HAP-1 (cell line): ENCODE measurements at places on chromosomes 11 and 22.
A peak's percentile ranks its signal among the peaks of the same experiment; 100 is the strongest.

- DNase-seq, result no peak
These were observed 30.0 kb upstream of the SEZ6L start for GRCh38 chr22:26139310-26139709.

- DNase-seq, result no peak
These were observed 73.8 kb upstream of the GAL start for GRCh38 chr11:68610452-68611116.

- no peak for DNase-seq
These were observed 2.7 kb upstream of the CD44 start for GRCh38 chr11:35136311-35136710.

DNA sequence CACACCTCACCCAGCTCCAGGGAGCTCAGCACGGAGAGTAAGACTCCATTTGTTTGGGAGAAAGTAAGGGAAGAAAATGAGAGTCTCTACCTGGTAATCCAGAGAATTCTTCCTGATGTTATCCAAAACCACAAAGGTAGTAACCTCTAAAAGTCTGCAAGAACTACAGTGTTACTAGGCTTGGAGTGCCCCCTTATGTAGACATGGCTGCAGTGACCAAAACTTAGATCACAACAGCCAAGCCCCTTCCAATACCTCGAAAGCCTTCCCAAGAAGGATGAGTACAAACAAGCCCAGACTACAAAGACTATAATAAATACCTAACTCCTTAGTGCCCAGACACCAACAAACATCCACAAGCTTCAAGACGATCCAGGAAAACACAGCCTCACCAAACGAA is 4.9 kb downstream of the UBE2L6 start:
- DNase-seq, result no peak

GRCh38 chr11:126949066-126949891 is 51.3 kb downstream of the KIRREL3 start:
- DNase-seq, result no peak

GRCh38 chr22:42993651-42994275 is 21.2 kb downstream of the PACSIN2 start:
- DNase-seq, result no peak

DNA sequence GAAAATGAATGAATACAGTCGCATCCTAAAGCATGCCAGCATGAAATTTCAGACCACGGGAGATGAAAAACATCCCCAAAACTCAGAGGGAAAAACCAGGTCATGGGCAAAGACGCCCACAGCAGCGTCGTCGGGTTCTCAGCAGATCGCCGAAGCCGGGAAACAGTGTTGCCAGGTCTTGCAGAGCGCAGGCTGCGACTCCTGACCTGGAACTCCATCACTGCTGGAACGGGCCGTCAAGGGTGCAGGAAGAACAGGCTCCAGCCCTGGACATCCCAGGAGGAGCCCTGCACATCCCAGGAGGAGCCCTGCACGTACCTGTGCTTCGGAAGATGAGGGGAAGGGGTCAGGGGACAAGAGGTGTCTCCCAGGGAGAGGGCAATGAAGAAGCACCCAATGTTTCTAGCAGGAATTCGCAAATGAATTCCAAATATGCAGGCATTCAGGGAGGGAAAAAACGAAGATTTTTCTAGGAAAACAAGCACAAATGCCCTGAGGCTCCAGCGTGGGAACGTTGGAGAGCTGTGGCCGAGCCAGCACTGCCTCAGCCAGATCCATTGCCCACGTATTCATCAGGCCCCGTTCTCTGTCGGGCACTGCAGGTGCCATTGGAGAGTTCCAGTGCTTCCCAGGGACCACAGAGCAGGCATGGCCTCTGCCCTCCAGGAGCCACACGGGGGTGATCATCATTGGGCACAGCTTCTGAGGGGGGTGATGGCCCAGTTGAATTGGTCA is 1110.4 kb downstream of the BRD1 start:
- no peak for DNase-seq

DNA sequence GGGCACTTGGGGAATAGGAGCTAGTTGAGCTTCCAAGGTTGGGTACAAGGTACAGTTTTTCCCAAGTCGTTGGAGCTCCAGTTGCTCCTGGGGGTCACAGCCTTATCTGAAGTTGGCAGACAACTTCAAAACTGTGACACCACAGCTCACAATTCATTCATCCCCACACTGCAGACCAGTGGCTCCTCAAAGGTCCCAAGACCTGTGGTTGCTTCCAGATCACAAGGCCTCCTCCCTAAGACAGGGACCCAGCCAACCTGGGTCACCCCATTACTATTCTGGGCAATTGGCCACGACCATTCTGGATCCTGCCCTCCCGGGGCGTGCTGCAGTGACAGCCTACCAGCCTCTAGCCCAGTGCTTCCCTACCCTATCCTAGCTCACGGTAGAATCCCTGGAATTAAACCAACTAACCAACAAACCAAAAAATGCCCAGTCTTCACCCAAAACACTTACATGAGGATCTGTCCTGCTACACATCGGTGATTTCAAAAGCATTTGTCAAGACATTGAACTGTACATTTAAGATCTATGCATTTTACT is 862 bp upstream of the PDXP start:
- DNase-seq, result no peak

- no peak for DNase-seq
These were observed at the start of gene IRAG1 for GRCh38 chr11:10693509-10694081. IRAG1 (minus strand) TSS chr11:10693755; CDS start chr11:10693602, 153 bp downstream.

- no peak for DNase-seq
These were observed 33.6 kb downstream of the OSBP start for GRCh38 chr11:59582006-59582405.

GRCh38 chr22:25111579-25112517 is 87.8 kb upstream of the CRYBB3 start:
- DNase-seq, result peak; percentile 52

GRCh38 chr11:63940786-63941185 is 2.0 kb downstream of the NAA40 start:
- DNase-seq, result no peak

- no peak for DNase-seq
These were observed 53.4 kb upstream of the PARVG start for GRCh38 chr22:44127356-44127755.

DNA sequence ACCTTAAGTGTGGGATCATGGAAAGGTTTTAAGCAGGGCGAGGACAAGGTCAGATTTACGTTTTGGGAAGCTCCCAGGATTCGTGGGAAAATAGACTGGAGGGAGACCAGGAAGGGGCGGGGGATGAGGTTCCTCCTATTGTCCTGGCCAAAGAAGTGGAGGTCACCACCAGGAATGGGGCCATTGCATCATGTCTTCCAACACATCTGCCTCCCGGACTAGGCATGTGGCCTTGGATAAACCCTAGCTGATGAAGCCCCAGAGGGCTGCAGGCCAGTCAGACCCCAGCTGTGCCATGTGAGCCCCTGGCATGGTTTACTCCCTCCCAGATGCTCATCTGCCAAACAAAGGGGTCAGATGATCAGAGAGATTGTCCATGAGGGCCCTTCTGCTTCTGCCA is 11.5 kb upstream of the YWHAH start:
- no peak for DNase-seq

GRCh38 chr11:76327202-76327601 is 53.7 kb downstream of the THAP12 start:
- no peak for DNase-seq

DNA sequence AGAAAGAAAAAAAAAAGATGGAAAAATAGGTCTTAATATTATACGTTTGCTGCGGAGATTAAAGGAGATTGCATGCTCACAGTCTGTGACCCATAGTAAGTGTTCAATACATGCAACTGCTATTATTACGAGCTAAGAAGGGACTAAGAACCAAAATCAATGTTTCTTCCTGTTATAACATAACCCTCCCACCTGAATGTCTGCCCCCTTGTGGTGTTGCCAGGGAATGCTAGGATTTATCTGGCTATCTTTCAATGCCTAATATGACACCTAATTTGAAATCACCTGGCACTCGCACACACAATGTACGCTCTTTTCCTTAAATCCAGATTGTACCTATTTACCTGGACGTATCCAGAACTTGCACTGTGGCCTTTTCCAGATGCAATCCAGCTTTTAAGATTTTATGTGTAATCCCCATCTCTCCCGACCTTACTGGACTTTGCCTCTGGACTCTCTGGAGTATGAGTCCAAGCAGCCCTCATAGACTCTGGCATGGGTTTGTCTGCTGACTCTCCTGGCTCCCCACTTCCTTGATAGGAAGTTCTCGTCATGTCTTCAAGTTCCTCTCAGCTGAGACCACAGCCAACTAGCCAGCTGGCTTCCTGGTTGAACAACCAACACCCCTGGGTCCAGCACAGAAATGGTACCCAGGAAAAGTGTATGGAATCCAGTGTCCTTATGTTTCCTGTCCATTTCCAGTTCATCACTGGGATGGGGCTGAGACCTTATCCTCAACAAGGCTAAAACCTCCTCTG is 151.5 kb downstream of the CCDC34 start:
- DNase-seq, result no peak

DNA sequence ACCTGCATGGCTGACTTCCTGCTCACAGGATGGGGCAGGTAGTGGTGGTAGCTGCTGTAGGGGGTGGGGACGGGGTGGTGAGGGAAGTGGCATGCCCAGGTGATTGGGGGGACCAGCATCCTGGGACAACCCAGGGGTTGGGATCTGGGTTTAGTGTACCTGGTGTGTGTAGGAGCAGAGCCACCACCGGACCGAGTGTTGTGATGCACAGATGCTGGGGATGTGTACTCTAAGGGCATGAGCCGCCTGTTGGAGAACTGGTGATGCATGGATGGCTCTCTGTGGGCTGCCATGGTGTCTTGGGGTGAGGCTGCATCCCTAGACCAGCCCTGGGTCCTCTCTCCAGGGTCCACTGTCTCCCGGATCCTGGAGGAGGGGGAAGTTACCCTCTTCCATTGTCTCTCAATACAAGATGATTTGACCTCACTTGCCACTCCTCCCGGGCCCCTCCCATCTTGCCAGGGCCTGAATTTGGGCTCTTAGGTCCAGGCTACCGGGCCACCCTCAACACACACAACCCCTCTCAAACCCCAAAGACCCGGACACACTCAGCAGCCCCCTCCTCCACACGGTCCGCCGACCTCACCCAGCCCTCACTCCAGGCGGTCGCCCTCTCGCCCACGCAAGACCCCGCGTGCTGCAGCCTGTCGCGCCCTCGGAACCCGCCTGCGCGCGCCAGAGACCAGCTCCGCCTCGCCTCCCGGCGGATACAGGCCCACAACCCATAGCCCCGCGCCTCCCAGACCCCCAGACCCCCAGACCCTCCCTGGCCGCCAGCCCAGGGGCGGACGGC is 619 bp downstream of the LRRC75B start:
- peak; percentile 48 for DNase-seq

DNA sequence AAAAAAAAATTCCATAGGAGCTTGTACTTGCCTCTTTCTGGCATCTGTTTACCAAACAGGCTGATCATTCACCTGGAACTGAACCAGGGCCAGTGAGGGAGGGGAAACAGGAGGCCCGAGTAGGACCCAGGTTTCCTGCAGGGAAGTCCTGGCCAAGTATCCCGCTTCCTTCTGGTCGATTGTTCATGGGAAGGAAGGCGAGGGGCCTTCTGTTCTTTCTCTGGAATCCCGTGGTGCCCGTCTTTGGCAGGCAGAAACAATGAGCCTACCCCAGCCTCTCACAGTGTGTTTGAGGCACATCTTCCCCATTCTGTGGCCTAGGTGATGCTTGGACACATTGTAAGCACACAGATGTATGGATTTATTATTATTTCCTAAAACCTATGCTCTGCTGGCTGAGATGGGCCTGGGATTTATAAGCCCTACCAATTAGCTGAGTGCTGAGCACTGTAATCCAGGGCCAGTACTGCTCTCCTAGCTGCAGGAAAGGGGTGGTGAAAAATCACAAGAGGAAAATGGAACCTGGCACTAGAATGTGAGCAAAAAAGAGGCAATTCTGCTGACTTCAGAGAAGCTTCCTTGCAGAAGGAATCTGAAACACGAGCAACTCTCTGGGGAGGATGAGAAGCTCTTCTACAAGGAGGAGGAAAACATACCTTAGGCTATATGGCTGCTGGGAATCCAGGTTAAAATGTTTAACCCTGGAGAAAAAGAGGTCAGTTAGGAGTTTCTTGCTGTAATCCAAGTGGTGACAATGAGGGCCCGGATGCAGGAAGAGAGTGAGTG is 53.5 kb downstream of the PRR5L start:
- no peak for DNase-seq

DNA sequence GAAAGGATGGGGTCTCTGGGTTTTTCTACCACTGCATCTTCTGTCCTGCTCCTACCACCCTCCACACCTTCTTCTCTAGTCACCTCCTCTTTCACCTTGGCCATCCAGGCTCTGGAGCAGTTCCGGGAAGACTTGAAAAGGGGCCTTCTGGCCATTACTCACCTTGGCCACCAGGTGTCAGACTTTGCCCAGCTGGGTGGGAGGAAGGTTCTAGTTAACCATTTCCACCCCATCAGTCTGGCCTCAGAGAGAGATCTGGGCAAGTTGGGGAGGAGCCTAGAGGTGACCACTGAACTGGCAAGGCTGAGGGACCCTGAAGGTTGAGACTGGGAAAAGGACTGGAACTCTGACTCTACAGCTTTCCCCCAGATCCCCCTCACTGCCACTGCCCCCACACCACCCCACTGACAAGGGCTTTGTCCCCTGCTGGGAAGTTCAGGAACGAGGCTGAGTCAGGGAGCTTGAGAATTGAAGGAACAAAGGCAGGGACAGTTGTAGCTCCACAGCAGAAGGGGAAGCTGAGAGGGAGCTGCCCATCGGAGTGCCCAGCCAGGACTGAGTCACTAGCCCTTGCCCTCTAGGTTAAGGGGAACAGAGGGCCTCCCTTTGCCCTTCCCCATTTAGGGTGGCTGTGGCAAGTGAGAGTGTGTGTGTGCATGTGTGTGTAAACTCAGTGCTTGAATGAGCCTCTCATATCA is 3.7 kb upstream of the POLD4 start:
- DNase-seq, result peak; percentile 83

GRCh38 chr11:92552942-92553341 is 328.3 kb downstream of the FAT3 start:
- DNase-seq, result no peak

- no peak for DNase-seq
These were observed 143.7 kb downstream of the SNX19 start for GRCh38 chr11:130772266-130773227.

DNA sequence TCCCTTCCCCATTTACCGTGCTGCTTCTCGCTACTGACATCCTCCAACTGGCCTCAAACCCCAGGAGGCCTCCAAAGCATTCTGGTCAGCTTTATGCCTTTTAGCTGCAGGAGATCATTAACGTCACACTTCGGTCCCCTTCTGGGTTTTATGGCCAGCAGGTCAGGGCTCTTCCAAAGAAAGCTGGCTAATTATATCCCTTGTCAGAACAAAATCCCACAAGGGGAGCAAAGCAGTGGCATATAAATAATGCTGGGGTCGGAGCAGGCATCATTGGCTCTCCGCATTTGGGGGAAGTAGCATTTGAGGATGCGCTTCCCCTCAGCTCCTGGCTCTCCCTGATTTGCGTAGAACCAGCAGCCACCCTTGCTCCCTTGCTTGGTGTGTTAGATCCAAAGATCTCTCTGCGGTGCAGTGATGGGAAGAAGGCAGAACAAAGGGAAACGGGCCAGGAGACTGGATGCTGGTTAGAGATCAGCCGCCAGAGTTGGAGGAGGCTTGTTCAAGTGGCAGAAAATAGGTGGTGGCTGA is 117.4 kb downstream of the DBX1 start:
- no peak for DNase-seq
